Pancreas (tissue), 10 donors: ENCODE measurements at places on chromosomes 2 and 18. TPM values are rescaled to one million over a fixed set of nuclear protein-coding genes. Genes with fewer than 3 reads are reported as not detected.
A peak's percentile ranks its signal among the peaks of the same experiment; 100 is the strongest.

Gene KCNK3
- 31.3 TPM for total RNA-seq

Gene RESP18
- not detected for total RNA-seq

DNA sequence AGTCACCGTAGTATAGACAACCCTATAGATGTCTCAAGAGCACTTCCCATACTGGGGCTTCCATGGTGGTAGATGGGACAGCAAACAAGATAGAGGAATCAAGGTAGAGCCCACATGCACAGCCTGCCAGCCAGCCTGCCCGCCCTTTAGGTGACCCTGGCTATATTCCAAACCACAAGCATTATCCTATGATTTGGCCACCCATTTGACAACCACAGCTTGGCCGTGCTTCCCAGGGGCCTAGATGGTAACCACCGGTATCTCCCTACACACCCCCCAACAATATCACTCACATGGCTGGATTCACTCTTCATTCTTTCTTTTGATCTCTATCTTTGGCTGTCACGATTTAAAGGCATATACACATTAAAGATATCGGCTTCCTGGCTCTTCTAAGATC is 85.3 kb downstream of the CDK15 start:
- DNase-seq: no peak
- no peak overlapping the region for H3K4me3 ChIP-seq
- no peaks in the 10 kb centered on the region for H3K36me3 ChIP-seq

GRCh38 chr2:240310201-240310600 is 125.3 kb upstream of the GPC1 start:
- no peaks in the 10 kb centered on the region for H3K36me3 ChIP-seq
- H3K27me3 ChIP-seq: no peaks in the 10 kb centered on the region
- H3K4me1 ChIP-seq: no peaks in the 10 kb centered on the region
- DNase-seq: no peak
- no peak overlapping the region for H3K27ac ChIP-seq
- no peak overlapping the region for H3K4me3 ChIP-seq

Gene HOXD12
- total RNA-seq: not detected

DNA sequence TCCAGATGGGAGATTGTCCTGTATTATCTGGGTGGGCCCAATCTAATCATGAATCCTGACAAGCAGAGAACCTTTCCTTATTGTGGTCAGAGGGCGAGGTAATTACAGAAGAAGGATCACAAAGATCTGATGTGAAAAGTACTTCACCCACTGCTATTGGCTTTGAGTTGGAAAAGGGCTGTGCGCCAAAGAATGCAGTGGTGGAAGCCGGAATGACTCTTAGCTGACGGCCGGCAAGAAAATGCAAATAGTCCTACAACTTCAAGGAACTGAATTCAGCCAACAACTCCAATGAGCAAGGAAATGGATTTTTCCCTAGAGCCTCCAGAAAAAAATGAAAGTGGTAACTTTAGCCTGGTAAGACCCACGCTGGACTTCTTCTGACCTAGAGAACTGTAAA is 67.3 kb downstream of the CTNNA2 start:
- no peaks in the 10 kb centered on the region for H3K36me3 ChIP-seq
- DNase-seq: no peak
- no peak overlapping the region for H3K4me3 ChIP-seq
- H3K27me3 ChIP-seq: no peaks in the 10 kb centered on the region
- H3K4me1 ChIP-seq: no peaks in the 10 kb centered on the region

Gene USP14
- total RNA-seq: 15.7 TPM

Gene ITPRIPL1
- total RNA-seq: 0.58 TPM

DNA sequence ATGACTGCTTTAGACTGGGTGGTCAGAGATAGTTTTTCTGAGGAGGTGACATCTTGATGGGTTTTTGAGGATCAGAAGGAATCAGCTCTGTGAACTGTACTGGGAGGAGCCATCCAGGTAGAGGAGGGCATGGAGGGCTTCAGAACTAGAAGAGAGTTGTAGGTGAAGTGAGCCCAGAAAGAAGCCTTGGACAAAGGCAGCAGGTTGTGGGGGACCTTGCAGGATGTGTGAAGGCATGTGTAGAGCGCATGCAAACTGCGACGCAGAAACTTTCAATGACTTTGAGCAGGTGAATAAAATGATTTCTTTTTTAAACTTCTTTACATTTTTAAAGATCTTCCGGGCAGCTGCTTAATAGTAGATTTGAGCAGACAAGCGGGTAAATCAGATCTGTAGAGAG is 83.9 kb upstream of the SIX2 start:
- no peaks in the 10 kb centered on the region for H3K36me3 ChIP-seq
- H3K27me3 ChIP-seq: no peaks in the 10 kb centered on the region
- H3K4me1 ChIP-seq: no peaks in the 10 kb centered on the region
- no peak overlapping the region for H3K4me3 ChIP-seq

Gene DUSP19
- total RNA-seq: 1.3 TPM

GRCh38 chr2:102190430-102191107 is 3.7 kb downstream of the IL1RL2 start:
- no peaks in the 10 kb centered on the region for H3K27me3 ChIP-seq
- no peak overlapping the region for H3K4me3 ChIP-seq
- H3K4me1 ChIP-seq: peaks cover 7% of the 10 kb centered on the region
- H3K27ac ChIP-seq: no peak overlapping the region
- no peaks in the 10 kb centered on the region for H3K36me3 ChIP-seq

Gene NAGK
- total RNA-seq: 53.7 TPM

Gene NDC80
- total RNA-seq: not detected

GRCh38 chr2:3266925-3267867 is 110.4 kb downstream of the EIPR1 start:
- no peak overlapping the region for H3K27ac ChIP-seq
- DNase-seq: no peak
- no peaks in the 10 kb centered on the region for H3K4me1 ChIP-seq
- H3K27me3 ChIP-seq: no peaks in the 10 kb centered on the region
- no peaks in the 10 kb centered on the region for H3K36me3 ChIP-seq

GRCh38 chr18:79583984-79584401 is 95.6 kb upstream of the CTDP1 start:
- H3K36me3 ChIP-seq: no peaks in the 10 kb centered on the region
- H3K27ac ChIP-seq: no peak overlapping the region
- H3K4me1 ChIP-seq: no peaks in the 10 kb centered on the region
- H3K4me3 ChIP-seq: no peak overlapping the region
- no peaks in the 10 kb centered on the region for H3K27me3 ChIP-seq

Gene UGT1A3
- not detected for total RNA-seq

DNA sequence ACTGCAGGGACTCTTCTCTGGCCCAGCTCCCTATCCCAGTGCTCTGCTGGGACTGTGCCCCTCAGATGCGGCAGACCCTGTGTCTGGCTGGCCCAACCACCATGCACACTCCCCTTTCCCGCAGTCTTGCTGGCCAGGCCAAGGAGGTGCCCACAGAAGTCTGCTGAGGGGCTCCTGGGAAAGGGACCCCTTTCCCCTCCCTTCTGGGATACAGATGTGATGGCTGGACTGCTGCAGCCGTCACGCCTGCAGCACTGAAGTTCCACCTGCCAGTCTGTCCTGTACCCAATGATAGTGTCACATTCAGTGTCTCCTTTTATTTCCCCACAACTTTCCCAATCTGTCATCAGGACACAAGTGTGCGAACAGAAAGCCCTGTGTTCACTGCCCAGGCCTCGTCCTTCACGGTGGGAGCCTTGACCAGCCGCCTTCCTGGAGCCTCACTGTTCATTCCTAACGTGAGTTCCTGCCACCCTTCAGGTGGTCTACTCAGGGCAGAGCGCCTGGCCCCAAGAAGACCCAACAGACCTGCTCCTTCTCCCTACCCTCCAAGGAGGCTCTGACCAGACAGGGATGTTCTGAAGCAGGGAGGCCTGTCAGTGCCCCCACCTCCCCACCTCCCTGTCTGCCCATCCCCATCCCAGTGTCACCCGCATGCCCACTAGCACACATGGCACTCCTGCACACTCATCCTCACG is 47.1 kb downstream of the ANKMY1 start:
- no peak overlapping the region for H3K27ac ChIP-seq
- no peak overlapping the region for H3K4me3 ChIP-seq
- peak; percentile 5 for DNase-seq
- H3K27me3 ChIP-seq: no peaks in the 10 kb centered on the region
- H3K4me1 ChIP-seq: no peaks in the 10 kb centered on the region

Gene ANKRD62
- 2.8 TPM for total RNA-seq

DNA sequence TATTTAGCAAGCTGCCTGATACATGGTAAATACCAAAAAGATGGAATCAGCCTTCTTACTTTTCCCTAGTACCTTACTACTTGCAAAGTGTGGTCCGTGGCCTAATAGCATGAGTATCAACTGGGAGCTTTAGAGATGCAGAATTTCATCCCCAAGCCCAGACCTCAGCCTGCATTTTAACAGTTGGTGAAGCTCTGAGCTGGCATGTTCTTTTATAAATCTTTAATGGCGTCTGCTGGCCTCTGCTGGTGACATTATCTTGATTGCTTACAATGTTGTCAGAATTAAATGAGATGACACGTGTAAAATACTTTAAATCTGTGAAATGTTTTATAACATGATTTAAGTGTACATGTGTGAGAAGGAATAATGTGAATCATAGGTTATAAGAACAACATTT is 115.1 kb upstream of the NOSTRIN start:
- no peaks in the 10 kb centered on the region for H3K4me1 ChIP-seq
- DNase-seq: no peak
- H3K27ac ChIP-seq: no peak overlapping the region
- H3K27me3 ChIP-seq: no peaks in the 10 kb centered on the region

- no peaks in the 10 kb centered on the region for H3K36me3 ChIP-seq
- no peaks in the 10 kb centered on the region for H3K27me3 ChIP-seq
- H3K4me1 ChIP-seq: no peaks in the 10 kb centered on the region
- H3K27ac ChIP-seq: no peak overlapping the region
- no peak overlapping the region for H3K4me3 ChIP-seq
- DNase-seq: no peak
Measured at GRCh38 chr18:71442731-71443141, 1101.4 kb downstream of the CBLN2 start.

DNA sequence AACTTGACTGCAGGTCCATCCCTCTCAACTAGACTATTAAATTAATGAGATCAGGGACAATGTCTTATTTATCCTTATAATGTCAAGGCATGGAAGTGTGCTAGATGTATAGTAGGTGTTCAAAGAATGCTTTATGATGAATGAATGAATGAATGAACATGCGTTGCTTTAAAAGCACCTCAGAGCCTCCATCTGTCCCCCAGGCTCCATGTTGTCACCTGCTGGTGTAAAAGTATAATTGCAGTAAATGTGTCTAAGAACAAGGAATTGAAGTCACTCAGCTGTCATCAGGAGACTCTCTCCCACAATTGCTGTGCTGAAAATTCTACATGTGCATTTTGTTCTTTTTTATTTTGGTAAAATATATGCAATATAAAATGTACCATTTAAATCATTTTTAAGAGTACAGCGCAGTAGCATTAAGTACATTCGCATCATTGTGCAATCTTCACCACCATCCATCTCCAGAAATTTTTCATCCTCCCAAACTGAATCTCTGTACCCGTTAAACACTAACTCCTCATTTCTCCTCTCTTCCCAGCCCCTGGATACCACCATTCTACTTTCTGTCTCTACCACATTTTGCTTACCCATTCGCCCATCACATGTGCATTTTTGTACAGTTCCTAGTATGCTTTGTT is 52.6 kb downstream of the GNAL start:
- H3K36me3 ChIP-seq: no peaks in the 10 kb centered on the region
- no peak overlapping the region for H3K4me3 ChIP-seq
- no peak overlapping the region for H3K27ac ChIP-seq
- DNase-seq: no peak
- no peaks in the 10 kb centered on the region for H3K4me1 ChIP-seq
- no peaks in the 10 kb centered on the region for H3K27me3 ChIP-seq

Gene SOX11
- 0.03 TPM for total RNA-seq

DNA sequence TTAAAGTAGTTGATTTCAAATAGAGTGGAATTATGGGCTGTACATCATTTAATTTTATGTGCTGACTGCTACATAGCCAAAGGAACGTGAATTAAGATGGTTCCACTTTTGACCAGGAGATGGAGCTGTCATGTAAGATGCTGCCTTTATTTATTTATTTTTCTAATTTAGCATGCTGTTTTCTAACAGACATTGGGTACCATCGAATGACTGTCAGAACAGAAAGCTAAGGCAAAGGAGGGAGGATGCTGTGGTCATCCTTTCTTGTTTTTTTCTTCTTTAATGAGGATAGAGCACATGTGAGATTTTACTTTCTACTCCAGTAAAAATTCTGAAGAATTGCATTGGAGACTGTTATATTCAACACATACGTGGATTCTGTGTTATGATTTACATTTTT is at the start of gene SCN2A:
Gene SCN2A (plus strand): TSS at position 185 of the 400 bp plus-strand sequence. CDS start 56,410 bp downstream, outside the sequence.
- no peak within 1 kb of the TSS for H3K27ac ChIP-seq
- no peaks in the 10 kb centered on the region for H3K4me1 ChIP-seq
- no peaks in the 10 kb centered on the region for H3K27me3 ChIP-seq
- no peak for DNase-seq

- no peak overlapping the region for H3K27ac ChIP-seq
- no peaks in the 10 kb centered on the region for H3K27me3 ChIP-seq
- H3K4me3 ChIP-seq: no peak overlapping the region
Measured at GRCh38 chr2:30139131-30139870, 7.5 kb upstream of the YPEL5 start.
